ENCODE measurements at places on chromosomes 11 and 22. TPM values are rescaled to one million over a fixed set of nuclear protein-coding genes. Genes with fewer than 3 reads are reported as not detected.

FERMT3 gene
- 0.52 TPM for total RNA-seq

SLC22A6 gene
- total RNA-seq, result not detected

TBX10 gene
- total RNA-seq, result not detected

VSTM5 gene
- not detected for total RNA-seq

GGT1 gene
- total RNA-seq, result 105 TPM

FJX1 gene
- 36.0 TPM for total RNA-seq

OR51B4 gene
- not detected for total RNA-seq

PVALB gene
- not detected for total RNA-seq
